Stimulated activated CD8-positive, alpha-beta memory T cell treated with anti-CD3 and anti-CD28 coated beads, Interleukin-4, amount 100 ng/mL, for 1 hour (primary cell): ENCODE measurements at places on chromosomes 13 and 19.

- DNase-seq = no peak
Measured at GRCh38 chr13:30796132-30796572, 60.8 kb downstream of the ALOX5AP start.

DNA sequence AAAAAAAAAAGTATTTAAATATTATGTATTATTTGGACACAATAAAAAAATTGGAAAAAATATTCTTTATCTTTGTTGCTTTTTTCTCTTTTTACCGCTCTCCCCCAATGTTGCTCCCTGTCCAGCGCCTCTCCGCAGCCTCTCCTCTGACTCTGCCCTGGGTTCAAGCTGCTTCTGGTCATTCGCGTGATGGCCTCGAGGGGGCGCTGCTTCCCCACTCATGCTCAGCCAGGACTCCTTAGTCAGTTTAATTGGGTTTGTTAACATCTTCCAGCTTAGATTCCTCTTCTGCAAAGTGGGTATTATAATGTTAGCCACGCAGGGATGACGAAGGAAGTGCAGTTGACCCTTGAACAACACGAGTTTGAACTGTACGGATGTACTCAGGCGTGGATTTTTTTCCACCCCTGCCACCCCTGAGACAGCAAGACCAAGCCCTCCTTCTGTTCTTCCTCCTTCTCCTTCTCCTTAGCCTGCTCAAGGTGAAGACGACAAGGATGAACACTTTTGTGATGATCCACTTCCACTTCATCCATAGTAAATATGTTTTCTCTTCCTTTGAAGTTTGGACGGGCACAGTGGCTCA lies 4.9 kb upstream of the NWD1 start:
- DNase-seq = peak; percentile 14

GRCh38 chr13:112209711-112210110 lies 142.8 kb downstream of the SOX1 start:
- no peak for DNase-seq

- no peak for DNase-seq
Measured at GRCh38 chr19:41321600-41322270, 11.8 kb downstream of the CCDC97 start.

GRCh38 chr19:38455031-38455430 lies 21.5 kb downstream of the RYR1 start:
- no peak for DNase-seq

DNA sequence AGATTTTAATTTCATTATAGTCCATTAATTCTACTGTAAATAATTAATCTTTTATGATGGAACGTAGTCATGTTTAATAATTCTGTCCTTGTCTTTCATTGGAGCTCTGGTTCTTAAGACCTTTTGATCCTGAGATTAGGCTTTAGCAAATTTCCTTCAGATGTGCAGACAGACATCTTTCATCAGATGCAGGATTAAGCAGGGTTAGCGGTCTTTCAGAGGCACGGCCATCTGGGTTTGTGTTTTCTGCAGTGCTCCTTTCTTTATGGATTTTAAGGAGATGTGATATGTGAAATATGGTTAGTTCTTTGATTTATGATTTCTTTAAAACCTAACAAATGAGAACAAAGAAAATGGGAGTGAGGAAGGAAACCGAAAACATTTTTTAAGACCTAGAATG lies 643.9 kb upstream of the SGCG start:
- DNase-seq = no peak

- DNase-seq = no peak
Measured at GRCh38 chr13:45482571-45483173, 17.9 kb downstream of the COG3 start.
